Activated naive CD4-positive, alpha-beta T cell treated with anti-CD3 and anti-CD28 coated beads, Interleukin-2, amount 50 U/mL, for 16 hours (primary cell): ENCODE measurements at places on chromosomes 6 and 20.

- no peak for DNase-seq
These were observed 681.0 kb upstream of the GJE1 start for GRCh38 chr6:141451511-141452353.

DNA sequence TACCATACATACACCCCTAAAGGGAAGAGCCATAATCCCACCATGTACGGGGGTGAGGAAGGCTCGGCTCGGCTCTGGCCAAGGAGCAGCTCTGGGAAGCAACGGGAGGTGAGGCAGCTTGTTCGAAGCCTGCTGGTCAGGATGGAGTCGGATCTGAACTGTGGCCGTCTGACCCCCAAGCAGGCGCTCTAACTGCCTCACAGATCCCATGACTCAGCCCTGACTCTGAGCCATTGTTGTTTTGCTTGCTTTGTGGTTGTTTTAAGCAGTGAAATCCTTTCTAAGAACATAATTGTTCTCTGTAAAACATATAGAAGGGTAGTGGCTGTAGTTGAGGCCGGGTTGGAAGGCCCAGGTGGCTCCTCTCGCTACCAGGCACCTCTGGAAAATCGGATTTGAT, 10.9 kb downstream of the C6orf132 start:
- no peak for DNase-seq

GRCh38 chr6:103142902-103143301, 1716.8 kb downstream of the HACE1 start:
- no peak for DNase-seq

- no peak for DNase-seq
These were observed 21.9 kb downstream of the FAM217A start for GRCh38 chr6:4057036-4057435.

DNA sequence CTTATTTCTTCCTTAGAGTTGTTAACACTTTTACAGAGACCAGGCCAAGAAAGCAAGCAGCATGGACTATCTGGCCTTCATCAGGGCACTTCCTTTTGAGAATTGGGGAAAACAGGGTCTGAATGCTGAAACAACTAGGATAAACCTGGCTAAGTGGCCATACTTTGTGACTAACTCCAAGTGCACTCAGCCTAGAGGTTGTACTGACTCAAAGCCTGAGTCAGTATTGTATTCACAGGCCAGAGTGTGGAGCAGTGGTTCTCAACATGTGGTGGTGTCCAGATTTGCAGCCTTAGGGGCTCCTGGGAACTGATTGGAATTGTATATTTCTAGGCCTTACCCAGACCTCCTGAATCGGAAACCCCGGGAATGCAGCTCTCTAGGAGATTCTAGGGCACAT, 20.1 kb downstream of the SEC23B start:
- DNase-seq: no peak

DNA sequence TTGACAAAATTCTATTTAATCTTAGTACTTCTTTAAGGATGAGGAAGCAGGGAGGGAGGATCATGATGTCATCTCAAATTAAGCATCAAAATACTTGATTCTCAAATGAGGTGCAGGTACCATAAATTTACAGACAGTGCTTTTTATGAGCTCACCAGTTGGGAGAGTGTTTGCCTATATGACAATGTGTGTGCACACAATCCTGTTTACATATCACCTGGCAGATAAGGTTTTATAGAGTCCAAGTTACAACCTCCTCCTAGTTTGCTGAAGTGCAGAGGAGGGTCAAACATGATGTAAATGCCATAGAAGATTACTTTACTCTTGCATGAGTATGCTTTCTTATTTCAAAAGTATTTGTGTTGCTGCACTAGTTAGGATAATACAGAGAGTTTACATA, 6.4 kb downstream of the ATXN1 start:
- DNase-seq: no peak
